A172 (cell line): ENCODE measurements at places on chromosomes 2 and 18. TPM values are rescaled to one million over a fixed set of nuclear protein-coding genes. Genes with fewer than 3 reads are reported as not detected.

DNA sequence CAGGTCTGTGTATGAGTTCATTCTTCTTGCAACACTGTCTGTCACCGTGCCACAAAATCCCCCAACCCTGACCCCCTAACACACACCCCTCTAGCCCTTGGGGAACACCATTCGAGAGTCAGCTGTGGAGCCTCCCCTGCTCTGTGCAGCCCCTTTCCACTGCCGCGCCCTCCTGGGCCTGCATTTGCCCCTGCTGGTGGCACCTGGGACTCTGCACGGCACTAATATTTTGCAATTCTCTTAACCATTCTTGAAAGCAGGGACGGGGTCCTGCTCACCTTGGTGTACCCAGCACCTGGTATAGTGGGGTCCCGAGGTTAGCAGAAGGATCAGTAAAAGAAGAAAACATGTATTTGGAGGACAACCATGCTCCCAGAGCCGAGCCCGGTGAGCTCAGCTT is 124.0 kb downstream of the HDAC4 start:
- DNase-seq: no peak

DNA sequence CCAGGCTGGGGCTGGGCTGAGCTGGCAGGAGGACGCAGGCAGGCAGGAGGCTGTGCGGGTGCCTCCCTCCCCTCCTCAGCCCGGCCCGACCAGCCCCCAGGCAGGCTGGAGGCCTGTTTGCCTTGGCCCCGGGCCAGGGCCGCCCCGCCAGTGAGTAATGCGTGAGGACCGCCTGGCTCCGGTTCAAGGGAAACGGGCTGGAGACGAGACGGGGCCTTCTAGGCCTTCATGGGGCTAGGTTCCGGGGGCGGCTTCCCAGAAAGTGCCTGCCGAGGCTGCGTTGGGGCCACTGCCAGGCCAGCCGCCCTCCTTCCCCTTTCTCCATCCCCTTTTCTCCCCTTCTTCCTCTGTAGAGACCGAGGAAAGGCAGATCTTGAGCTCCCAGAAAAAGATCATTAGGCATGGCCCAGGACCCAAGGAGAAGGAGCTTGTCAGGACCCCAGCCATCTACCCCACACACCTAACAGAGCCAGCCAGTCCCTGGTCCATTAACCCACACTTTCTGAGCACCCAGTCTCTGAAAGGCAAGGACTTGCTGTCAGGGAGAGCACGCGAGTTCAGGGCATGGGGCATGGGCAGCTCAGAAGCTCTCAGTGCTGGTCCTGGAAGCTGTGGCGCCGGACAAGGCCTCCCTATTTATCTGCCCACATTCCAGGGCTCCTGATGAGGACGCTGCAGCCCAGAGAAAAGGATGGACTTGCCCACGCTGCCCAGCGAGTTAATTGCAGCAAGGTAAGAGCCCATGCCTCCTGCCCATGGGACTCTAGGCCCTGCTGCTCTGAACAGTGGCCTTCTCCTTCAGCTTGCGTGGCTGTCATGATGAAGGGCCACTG is 48.5 kb downstream of the SMAD7 start:
- DNase-seq: peak; percentile 71

- DNase-seq: no peak
Measured at GRCh38 chr18:76487070-76487469, 8.0 kb downstream of the ZNF516 start.

The SP140 gene
- 0.65 and 1.6 TPM in 2 replicates for total RNA-seq

- no peak for DNase-seq
Measured at GRCh38 chr2:10561288-10562035, 113.3 kb upstream of the ODC1 start.

DNA sequence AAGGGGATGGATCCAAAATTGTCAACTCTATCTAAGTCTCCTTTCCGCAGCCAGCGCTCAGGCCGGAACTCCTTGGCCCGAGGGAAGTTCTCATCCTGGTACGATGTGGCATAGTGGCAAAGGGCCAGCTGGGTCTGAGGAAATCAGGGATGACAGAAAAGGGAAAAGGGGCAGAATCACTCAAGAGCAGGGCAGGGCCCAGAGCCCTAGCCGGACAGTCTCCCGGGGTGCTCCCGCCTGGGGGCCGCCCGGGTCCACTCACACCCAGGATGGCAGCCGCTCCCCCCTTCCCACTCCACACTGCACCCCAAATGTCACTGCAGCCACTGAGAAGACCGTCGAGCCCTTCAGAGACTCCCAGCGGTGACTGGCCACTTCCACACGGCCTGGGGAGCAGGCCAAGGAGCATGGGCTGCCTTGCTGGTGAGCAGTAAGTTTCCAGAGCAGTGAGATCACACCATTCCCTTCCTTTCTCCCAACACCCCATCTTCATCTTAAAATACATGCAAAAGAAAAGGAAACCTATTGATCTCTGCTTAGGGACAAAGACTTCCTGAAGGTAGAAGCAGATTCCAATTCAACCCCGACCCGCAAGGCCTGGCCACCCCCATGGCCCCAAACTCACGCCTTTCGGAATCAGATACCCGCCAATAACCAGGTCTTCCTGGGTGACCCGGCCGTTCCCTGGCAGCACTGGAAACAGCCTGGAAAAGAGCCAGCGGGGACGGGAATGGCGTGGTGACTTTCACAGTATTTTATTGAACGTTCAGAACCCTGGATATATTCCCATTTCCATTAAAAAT is 26.7 kb downstream of the CYP27C1 start:
- no peak for DNase-seq

The GCG gene
- not detected in 2 replicates for total RNA-seq

The CEBPZ gene
- total RNA-seq: 62.1 and 89.8 TPM in 2 replicates

The L3MBTL4 gene
- total RNA-seq: not detected in 2 replicates

DNA sequence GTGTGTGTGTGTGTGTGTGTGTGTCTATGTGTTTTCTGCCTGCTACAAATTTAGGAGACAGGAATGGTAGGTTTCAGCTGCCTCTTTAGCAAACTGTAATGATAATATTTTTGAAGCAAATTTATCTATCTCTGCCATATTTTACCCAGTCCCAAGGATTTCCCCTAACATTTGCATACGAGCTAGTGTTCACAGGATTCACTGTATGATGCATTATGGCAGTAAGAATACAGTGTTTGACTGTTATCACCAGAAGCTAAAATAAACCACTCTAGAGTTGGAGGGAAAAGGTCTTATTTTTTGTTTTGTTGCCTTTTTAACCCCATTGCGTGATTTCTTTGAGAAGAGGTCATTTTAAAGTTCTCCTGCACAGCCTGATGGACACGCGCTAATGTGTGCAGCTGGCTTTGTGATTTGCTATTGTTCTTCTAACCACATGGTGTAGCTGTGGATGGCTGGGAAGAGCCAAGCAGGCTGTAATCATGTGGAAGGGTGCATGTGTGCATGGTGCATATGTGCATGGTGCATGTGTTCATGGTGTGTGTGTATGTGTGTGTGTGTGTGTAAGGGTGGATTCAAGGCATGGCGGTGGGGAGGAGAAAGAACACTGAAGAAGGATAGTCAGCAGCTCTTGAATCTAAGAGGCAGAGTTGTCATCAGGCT is 62.4 kb downstream of the PLB1 start:
- DNase-seq: no peak

GRCh38 chr2:8049851-8050571 is 631.8 kb upstream of the ID2 start:
- DNase-seq: no peak

DNA sequence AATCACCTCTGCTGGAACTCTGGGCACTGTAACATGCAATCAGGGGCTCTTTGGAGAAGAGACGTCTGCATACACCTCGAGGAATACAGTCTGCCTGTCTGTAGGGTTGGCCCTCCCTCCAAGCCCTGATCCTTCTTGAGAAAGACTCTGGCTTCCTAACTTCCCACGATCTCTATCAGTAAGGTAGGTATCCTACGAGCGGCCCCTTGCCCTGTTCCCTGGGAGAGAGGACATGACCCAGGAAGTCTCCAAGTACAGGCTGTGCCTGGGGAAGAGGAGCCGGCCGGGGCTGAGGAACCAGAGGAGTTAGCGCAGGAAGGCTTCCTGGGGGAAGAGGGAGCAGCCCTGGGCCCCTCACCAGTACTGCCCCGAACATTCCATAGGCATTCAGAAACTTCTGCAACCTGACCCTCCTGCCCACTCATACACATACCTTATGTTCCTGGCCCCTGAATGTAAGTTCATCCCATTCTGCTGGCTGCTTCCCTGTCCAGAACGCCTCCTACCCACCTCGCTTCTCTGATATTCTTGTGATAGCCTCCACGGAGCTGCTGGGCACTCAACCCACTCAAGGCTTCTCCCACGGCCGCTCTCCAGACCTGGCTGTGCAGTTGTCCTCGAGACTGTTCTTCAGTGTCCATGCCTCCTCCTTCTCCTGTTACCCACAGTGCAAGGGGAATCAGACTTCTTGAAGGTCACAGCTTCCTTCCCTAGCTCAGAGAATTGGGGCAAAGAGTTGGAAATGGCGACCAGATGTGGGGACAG is 116.1 kb downstream of the CYP26B1 start:
- no peak for DNase-seq

The SMAD7 gene
- total RNA-seq: 6.2 and 8.5 TPM in 2 replicates

DNA sequence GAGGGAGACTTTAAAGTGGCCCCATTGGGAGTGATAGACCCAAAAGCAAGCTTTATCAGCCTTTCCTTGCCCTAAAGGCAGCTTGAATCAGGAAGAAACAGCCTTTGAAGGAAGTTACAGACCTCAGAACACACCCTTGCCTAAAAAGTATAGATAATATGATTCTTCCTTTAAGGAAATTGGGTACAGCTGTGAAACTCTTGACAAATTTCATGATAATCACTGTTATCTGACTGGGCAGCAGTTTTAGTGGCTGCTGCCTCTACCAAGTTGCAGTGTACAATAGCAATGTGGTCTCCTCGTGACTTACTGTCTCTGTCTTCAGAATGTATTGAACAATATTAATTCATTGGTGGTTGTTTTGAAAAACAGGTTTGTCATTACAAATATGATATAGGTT is 16.7 kb downstream of the HOXD1 start:
- no peak for DNase-seq
